Fibroblast of skin of right biceps (primary cell): ENCODE measurements at places on chromosomes 1 and 21.

DNA sequence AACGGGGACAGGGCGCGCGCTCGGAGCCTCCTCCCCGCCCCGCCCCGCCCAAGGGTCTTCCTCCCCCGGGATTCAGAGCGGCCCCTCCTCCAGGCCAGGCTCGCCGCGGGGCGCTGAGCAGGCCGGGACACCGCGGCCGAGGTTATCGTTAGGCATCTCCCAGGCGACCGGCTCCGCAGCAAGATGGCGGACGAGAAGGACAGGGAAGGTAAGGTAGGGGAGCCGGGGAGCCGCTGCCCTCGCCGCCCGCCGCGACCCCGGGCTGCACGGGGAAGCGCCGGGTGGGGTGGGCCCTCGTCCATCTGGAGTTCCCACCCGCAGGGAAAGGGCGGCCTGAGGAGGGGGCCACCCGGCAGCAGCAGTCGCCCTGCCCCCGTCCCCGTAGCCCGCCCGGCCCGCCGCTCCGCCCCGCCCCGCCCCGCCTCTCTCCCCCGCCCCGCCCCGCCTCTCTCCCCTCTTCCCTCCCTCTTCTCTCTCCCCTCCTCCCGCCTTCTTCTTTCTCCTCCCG, 105.9 kb upstream of the HNRNPU start:
- peak; percentile 85 for DNase-seq

DNA sequence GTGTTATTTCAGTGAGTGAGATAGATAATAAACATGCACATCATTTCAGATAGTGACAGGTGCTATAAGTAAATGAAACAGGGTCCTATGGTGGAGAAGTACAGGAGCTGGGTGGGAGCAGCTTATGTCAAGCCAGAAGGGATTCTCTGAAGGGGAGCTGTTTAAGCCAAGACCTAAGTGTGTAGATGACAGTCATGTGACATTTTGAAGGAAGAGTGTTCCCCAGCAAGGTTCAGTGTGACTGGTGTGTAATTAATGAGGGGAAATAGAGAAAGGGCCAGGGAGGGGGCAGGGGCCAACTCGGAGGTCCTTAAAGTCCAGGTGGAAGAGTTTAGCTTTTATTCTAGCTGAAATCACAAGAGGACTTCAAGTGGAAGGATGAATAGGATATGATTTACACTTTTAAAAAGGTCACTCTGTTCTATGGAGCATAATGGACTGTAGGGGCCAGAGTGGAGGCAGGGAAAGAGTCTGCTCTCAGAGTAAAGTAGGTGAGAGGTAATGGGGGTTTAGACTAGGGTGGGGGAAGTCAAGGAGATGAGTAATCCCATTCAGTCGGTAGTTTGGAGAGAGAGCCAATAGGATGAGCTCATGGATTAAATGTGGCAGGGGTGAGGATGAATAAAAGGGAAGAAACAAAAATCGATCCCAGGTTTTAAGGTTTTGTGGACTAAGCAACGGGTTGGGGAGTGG, 243.1 kb downstream of the CACNA1E start:
- no peak for DNase-seq

DNA sequence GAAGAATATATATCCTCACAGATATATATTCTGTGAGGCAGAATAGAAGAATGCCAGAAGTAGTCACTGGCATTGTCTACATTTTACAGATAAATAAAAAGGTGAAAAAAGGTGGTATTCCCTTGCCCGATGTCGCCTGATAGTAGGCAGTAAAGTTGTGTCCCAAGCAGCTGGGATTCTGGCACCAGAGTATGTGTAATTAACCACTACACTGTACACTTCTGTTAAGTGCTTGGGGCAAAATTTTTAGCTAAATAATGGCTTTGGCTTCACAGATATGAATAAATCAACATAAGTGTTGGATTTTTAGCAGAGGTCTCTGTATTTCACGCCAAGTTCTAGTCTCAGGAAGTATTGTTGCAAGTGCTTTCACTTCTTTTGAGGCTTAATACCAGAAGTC, 13.3 kb upstream of the CASQ2 start:
- no peak for DNase-seq

- no peak for DNase-seq
These were observed 25.1 kb downstream of the C2CD2 start for GRCh38 chr21:41928621-41929220.

DNA sequence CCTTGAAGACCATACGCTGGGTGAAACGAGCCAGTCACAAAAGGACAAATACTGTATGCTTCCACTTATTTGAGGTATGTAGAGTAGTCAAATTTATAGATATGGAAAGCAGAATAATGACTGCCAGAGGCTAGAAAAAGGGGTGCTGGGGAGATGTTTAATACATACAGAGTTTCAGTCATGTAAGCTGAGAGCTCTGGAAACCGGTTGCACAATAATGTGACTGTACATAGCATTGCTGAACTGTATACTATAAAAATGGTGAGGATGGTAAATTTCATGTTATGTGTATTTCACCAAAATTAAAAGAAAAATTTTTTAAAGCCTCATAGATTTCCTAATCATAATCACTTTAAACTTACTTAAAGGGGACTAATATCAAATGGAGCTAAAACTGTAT, 110.8 kb downstream of the ZZZ3 start:
- no peak for DNase-seq

DNA sequence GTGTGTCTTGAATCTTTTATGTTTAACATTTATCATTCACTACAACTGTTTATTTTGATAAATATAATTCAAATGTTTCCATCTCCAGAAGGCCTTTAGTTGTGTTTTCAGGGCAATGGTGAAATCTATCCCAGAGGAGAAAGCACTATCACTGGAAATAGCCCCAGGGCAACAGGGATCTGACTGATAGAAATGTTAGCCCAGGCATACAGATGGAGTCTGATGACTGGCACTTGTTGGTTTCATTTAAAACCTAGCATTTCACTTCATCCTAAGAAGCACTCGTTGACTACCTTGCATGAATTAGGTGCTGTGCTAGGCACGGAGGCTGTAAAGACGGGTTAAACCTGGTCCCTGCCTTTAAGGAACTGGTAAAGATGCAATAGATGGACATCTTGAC, 103.1 kb downstream of the C1orf21 start:
- DNase-seq = no peak
